ENCODE measurements at places on chromosomes 1 and 21.
A peak's percentile ranks its signal among the peaks of the same experiment; 100 is the strongest.

DNA sequence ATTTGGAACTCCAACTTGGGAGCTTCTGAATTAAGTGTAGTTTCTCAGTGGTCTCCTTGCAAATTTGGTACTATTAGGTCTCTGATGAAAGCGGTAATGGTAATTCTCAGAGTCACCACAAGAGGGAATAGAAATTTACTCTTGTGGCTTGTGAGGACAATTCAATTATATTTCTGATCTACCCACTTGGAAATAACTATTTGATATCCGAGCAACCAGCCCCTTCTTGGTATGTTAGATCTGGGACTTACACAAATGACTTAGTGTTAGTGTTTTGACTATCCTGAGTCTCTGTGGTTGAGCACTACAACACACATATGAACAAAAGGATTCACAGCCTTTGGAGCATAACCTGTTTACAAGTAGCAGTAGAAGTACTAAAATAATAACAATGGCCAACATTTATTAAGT lies 68.1 kb downstream of the RPS6KA1 start:
- DNase-seq, result peak; percentile 34

GRCh38 chr1:248824701-248825100 lies 1.0 kb downstream of the SH3BP5L start:
- no peak for DNase-seq

GRCh38 chr1:84083307-84083706 lies 60.8 kb upstream of the PRKACB start:
- peak; percentile 27 for DNase-seq

DNA sequence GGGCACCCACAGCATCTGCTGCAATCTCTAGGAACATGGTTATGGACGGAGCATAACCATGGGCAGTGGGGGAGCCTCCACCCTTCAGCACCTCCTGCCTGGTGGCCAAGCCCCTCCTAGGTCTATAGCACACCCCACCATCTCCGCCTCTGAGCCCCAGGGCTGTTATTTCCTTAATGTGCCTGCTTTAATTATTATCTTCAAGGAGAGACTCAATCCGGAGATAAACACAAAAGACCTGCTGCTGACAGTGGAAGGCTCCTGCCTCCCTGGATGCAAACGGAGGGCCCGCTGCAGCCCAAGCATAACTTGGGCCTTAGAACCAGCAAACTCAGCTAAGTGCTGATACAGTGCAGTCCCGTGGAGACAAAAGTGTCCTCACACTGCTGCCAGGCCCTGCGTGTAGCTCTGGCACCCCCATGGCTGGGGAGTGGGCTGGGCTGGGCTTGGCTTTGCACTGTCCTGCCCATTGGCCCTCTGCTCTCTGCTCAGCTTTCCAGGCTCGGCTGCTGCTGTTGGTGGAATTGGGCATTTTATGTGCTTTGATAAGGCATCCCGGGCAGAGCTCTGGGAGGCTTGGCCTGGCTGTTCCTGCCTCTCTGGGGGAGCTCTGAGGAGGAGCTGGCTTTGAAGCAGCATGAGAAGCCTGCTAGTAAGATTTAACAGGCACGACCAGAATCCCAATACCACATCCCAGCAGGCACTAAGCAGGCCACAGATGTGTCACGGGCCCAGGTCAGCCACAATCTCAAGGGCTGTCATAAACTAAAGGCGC lies 620.2 kb downstream of the PTPRU start:
- DNase-seq, result no peak

DNA sequence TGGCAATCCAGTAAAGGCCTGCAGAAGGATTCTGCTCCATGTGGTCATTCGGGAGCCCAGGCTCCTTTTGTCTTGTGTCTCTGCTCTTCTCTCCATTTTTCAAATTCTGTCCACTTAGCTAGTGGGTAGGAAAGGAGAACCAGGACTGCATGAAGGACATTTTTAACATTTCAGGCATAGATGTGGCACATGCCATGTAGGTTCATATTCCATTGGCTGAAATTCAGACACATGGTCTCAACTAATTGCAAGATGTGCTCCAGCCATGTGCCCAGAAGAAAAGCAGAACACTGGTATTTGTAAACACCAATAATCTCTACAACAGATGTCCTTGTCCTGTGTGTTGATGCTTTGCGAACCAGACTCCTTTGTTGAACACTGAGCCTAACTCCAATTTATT lies 85.2 kb upstream of the WLS start:
- DNase-seq, result no peak

GRCh38 chr21:44991538-44992483 lies 52.0 kb downstream of the SLX9 start:
- no peak for DNase-seq

GRCh38 chr1:23004112-23004511 lies 11.5 kb downstream of the TEX46 start:
- DNase-seq, result no peak
